ENCODE measurements at places on chromosomes 2 and 18.

- no peak for DNase-seq
These were observed 144.9 kb upstream of the MYCN start for GRCh38 chr2:15795426-15795825.

DNA sequence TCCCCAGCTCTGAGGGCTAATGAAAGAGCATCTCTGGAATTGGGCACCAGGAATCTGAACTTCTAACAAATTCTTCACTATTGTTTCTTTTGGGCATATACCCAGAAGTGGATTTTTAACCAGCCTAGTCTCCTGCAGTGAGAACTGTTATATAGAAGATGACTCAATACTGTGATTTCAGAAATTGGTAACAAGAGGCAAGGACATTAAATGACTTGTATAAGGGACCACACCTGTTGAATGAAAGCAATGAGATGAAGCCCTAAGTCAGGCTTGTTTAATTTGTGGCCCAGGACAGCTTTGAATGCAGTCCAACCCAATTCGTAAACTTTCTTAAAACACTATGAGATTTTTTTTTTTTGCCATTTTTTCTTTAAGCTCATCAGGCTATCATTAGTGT is 57.9 kb downstream of the EPC2 start:
- DNase-seq = no peak

GRCh38 chr18:8901019-8901418 is 195.7 kb downstream of the MTCL1 start:
- DNase-seq = no peak

DNA sequence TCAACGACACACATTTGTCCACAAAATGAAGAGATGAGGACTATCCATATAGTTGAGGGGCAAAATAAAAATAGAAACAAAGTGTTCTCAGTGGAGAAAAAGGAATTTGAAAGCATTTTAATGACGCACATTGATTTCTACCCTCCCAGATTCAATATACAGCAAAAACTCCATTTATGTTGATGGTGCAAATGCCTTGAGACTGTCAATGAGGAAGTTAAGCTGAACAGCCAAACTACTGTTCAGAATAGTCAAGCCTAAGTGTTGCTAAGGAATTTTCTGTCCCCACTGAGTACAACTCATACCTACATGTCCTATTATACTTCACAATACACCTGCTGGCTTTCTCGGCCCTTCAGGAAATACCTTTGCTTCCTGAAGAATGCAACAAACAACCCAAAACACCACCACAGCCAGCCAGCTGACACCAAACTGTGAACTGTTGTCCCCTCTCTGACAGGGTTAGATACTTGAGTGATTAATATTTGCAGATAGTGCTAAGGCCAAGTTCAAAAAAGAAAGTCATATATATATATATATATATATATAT is 27.8 kb upstream of the DARS1 start:
- DNase-seq = no peak

DNA sequence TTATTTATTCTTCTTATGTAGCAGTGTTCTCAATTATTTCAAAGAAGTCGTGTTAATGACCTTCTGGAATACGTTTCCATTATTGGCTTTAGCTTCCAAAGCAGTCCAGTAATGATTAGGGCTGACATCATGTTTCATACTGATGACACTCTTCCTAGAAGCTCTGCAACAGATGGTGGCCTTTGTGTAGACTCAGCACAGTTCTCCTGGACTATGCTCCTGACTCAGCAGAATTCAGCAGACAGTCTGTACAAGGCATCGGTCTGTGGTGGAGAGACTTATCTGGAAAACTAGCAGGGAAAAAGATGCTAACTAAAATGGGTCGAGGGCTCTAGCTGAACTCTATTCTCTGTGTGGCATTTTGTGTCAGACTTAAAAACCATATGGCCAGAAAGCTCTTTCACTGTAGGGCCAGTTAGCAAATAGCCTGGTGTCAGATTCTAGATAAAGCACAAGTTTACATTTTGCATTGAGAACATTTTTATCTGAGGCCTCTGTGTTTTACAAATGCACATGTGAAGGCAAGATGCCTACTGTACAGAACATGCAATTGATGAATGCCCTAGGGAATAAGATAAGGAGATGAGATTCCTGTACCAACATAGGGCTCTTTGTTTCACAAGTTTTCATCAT is 35.1 kb downstream of the GULP1 start:
- no peak for DNase-seq

- no peak for DNase-seq
These were observed 116.4 kb downstream of the ZNF516 start for GRCh38 chr18:76378526-76379215.

GRCh38 chr2:63679252-63679855 is 90.6 kb downstream of the MDH1 start:
- DNase-seq = no peak

DNA sequence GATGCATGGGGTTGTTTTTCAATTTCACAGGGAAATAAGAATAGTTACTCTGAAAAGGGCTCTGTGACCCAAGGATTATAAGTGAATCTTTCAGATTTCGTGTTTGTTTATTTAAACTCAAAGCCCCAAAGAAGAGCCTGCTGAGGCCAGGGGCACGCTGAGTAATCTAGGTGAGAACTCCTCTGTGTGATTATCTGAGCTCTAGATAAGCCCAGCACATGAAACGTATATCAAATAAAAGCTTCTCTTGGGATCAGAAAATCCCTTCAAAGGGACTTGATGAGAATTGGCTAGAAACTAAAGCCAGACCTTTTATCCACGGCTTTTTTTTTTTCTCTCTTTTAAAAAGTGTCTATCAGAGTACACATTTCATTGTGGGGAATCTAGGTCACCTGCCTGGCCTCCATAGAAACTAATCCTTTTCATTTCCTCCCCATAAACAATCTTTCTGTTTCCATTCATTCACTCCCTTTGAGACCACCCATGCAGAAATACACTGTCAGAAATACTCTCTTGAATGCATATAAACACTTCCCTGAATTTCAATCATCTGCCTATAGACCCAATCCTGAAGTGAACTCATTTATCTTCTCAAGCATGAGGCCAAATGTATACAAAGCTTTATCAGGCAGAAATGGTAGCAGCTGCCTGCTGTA is 137.4 kb downstream of the RIT2 start:
- DNase-seq = no peak

DNA sequence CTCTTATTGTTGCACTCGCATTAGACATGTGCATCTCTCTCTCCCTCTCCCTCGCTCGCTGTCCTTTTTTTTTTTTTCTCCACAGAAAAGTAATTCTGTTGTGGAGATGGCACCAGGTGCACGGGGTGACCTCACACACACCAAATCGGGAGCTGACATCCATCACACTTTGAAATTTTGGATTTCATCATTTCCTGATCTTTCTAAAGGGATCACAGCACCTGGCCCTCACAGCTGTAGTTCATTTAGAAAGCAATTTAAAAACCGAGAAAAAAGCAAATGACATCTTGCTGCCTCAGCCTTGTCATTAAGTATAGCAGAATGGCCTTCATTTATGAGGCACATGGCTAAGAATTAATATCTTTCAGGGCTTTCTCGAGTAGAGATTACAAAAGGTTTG is 717.2 kb downstream of the RNF144A start:
- no peak for DNase-seq

DNA sequence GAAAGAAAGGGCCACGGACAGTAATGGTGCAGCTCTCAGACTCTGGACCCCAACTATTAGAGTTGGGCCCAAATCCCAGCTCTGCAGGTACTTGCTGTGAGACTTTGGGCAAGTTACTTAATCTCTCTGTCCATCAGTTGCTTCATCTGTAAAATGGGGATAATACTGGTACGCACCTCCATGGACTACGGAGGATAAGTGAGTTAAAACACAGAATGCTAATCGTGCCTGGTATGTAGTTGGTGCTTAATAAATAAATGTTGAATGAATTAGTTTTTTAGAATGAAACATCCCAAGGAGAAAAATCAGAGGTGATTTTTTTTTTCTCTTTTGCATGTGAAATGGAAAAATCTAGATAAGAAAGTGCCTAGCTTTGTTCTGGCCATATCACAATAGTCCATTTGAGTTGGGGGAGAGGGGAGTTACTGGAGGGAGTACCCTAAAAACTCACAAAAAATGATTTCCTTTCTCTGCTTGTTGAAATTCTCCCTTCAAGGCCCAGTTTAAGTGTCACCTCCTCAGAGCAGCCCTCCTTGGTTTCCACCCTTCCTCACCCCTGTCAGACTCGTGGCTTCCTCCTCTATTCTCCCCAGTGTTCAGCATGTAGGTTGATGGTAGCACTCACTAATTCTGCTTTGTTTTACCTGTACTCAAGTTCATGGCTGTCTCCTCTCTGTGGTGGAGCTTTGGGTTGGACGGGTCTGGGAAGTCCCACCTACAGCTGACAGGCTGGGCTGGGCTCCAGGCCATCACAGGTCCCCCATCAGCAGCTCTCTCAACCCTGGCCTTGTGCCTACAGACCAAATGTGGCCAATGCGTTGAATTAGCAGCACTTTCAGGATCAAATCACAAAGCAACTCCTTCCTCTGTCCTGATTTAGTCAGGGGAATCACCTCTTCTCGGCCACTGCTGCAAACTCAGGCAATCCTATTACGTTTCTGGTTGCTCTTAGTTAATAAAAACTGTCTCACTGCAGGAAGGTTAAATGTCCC is 92.8 kb upstream of the TAF1B start:
- DNase-seq = no peak

DNA sequence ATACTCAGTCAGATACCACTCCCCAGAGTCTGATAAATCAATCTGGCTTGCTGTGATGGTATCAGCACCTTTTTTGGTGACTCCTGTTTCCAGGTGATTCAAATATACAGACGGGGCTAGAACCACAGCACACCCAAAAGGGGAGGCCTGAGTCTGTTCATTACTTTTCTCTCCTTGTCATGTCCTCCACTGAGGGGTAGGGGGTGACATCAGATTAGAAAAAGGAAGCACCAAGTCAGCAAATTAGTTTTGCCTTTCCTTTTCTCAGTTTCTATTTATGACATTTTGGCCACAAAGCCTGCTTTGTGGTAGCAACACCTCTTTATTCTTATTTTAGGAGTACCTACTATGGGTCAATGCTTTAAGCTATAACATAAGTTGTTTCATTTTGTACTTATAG is 127.4 kb downstream of the CCDC102B start:
- no peak for DNase-seq

GRCh38 chr18:49014605-49015267 is 64.0 kb upstream of the SMAD7 start:
- no peak for DNase-seq

DNA sequence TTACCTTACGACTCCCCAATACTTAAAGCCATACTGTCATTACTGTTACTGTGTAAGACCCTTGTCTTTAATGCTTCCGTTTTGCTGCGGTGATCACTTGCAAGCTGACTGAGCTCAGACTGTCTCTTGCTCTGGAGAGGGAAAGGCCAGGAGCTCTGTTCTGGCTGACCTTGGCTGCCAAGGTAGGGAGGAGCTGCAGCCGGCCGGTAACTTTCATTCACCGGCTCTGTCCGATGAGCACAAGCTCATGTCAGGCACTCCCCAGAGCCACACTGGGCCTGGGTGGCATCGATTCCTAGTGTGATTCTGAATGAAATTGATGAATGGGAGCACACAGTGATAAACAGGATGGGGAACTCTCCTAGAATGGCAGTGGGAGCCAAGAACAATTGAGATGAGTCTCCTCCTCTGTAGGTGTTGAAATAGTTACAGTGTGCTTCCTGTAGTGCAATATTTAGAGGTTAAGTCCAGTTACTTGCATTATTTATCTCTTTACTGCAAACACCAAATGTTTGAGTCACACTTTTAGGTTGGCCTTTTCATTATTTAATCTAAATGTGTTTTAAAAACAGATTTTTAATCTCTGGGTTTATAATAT is 100.9 kb downstream of the ATP9B start:
- no peak for DNase-seq

- no peak for DNase-seq
These were observed 4.5 kb downstream of the SMARCAL1 start for GRCh38 chr2:216416571-216417307.

GRCh38 chr18:69109686-69110085 is 291.0 kb upstream of the DOK6 start:
- no peak for DNase-seq

DNA sequence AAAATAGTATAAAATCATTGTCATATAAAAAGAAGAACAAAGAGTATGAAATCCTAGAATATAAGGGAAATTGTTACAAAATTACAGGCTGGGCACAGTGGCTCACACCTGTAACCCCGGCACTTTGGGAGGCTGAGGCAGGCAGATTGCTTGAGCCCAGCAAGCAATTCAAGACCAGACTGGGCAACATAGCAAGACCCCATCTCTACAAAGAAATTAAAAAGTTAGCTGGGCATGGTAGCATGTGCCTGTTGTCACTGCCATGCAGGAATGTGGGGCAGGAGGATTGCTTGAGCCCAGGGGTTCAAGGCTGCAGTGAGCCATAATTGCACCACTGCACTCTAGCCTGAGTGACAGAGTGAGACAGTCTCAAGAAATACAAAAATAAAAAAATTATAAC is 44.8 kb downstream of the NAPG start:
- no peak for DNase-seq

DNA sequence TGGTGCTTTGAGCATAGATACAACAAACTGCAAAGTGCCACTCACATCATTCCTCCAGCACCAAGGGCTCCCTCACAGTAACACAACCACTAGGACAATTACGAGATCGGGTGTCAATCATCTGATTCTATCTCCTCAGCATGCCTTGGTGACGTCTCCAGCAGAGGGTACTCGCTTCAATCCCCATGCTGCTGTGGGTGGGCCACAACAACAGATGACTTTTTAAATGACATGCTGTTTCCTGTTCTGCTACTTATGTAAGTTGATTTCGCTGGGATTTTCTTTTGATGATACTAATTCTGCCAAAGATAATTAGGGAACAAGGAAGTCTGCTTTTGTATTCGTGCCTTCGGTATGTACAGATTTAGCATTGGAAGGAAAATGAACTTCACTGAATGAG is 1113.0 kb downstream of the BCL11A start:
- no peak for DNase-seq

- DNase-seq = no peak
These were observed 256.2 kb downstream of the TSN start for GRCh38 chr2:122011493-122012270.

DNA sequence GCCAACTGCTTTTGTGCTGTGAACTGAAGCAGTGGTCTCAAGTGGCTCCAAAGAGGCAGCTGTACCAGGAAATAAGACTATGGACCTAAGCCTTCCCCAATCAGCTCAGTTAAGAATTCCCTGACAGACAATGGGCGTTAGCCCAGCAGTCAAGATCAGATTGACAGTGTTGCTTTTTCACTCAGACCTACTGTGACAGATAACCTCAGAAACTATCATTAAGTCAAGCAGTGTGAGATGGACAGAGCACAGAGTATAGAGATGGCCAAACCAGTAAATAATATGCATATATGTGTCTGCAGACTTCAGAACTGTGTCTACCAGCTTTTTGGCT is 215.3 kb downstream of the ZFP36L2 start:
- DNase-seq = no peak

GRCh38 chr2:171711351-171711750 is 24.1 kb downstream of the DYNC1I2 start:
- DNase-seq = no peak

GRCh38 chr2:45278365-45279078 is 269.3 kb upstream of the SIX2 start:
- no peak for DNase-seq

GRCh38 chr2:35082072-35082471 is 1273.5 kb upstream of the CRIM1 start:
- DNase-seq = no peak

GRCh38 chr2:207188626-207189419 is 23.1 kb upstream of the KLF7 start:
- no peak for DNase-seq

- DNase-seq = no peak
These were observed 61.0 kb downstream of the TBC1D8 start for GRCh38 chr2:101089942-101090799.

- no peak for DNase-seq
These were observed 178.2 kb upstream of the RASGRP3 start for GRCh38 chr2:33298233-33298632.
